ENCODE measurements at places on chromosomes 5 and 9. TPM values are rescaled to one million over a fixed set of nuclear protein-coding genes. Genes with fewer than 3 reads are reported as not detected.

DNA sequence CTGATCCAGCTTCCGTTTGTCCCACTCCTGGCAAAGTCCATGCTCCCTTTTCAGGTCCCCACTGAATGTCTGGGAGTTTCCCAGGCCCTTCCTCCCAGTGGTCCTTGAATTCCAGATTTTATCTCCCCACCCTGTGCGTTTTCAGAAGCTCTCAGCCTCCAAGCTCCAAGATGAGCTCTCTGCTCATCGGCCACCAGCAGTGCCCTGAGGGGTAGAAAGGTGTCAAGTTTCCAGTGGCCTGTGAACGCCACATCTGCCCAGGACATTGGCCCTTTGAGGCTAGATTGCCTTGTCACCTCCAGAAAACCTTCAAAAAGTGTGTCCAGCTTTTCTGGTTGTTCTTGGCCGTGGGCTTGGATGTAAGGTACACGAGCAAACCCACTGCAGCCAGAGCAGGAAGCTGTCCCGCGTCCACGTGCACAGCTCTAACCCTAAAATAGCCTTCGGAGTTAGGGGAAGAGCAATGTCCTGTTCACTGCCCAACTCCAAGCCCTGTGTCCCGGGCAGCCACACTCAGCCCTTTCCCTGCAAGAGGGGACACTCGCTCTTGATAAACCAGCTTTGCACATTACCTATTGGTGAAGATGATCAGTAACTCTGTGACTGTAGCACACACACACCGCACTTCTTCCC, 10.9 kb upstream of the LRRC14B start:
- no peak for DNase-seq

- no peak for DNase-seq
Measured at GRCh38 chr9:89380437-89381307, 62.4 kb downstream of the SECISBP2 start.

- DNase-seq, result peak; percentile 58
Measured at GRCh38 chr9:133914442-133915342, 77.4 kb downstream of the VAV2 start.

DNA sequence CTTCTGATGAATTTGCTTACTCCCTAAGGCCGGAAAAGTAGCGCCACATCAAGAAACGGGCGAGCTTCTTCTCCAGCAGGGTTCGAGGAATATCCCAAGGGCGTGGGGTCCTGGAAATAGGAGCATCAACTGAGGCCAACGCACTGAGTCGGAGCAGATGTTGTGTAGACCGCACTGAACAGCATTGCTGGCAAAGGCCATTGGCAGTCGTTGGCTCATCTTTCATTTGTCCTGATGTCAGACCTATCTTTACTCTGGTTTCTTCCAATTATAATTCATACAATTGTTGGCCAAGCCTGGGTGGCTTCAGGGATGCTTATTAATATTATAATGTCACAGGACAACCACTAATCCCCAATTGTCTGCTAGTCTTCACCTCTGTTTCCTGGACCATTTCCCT, 26.5 kb downstream of the ZBTB34 start:
- no peak for DNase-seq

DNA sequence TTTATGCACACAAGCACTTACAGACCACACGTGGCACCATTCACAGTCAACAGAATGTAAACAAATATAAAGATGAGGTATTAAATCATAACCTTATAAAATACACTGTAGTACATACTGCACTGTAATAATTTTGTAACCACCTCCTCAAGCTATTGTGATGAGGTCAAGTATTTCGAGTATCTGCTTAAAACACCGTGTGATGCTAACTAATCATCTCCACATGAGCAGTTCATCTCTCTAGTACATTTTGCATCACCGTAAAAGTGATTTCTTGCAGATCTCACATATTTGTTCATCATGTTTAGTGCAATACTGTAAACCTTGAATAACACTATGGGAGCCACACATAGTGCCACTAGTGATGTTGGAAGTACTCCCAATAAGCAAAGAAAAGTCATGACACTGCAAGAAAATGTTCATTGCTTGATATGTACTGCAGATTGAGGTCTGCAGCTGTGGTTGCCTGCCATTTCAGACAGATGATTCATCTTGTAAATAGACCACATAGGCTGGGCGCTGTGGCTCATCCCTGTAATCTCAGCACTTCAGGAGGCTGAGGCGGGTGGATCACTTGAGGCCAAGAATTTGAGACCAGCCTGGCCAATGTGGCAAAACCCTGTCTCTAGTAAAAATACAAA, 44.3 kb downstream of the FOXB2 start:
- no peak for DNase-seq

- DNase-seq, result no peak
Measured at GRCh38 chr9:70760228-70760627, 345.8 kb upstream of the KLF9 start.

- no peak for DNase-seq
Measured at GRCh38 chr5:19270153-19270552, 717.8 kb downstream of the CDH18 start.

DNA sequence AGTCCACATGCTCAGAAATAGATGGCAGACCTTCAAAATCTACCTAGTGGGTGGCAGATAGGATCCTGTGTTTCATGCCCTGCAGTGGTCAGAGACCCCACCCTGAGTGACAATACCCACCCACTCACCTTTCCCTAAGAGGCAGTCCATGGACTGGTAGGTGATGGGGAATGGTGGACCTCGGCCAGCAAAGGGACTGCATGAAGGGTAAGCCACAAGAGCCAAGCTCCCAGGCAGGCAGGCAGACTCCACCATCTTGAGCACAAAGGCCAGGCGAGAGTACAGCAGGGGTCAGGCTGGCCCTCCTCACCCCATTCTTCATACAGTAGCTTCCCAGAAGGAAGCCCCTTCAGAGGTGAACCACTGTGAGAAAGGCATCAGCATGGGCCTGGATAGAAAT, 78.4 kb downstream of the SYK start:
- DNase-seq, result no peak

DNA sequence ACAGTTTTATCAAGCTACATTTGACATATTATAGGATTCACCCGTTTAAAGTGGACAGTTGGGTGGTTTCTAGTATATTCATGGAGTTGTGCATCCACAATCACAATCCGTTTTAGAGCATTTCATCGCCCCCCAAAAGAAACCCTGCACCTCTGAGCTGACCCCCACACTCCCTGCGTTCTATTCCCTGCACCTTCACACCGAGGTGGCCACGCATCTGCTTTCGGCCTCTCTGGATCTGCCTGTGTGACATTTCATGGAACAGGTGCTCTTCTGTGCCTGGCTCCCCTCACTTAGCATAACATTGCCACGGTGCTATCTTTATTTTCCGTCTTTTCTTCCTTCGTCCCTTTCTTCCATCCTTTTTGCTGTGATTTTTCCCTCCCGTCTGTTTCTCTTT, 32.7 kb downstream of the HRH2 start:
- DNase-seq, result no peak

GRCh38 chr5:54360089-54360488, 49.7 kb upstream of the ARL15 start:
- peak; percentile 70 for DNase-seq

DNA sequence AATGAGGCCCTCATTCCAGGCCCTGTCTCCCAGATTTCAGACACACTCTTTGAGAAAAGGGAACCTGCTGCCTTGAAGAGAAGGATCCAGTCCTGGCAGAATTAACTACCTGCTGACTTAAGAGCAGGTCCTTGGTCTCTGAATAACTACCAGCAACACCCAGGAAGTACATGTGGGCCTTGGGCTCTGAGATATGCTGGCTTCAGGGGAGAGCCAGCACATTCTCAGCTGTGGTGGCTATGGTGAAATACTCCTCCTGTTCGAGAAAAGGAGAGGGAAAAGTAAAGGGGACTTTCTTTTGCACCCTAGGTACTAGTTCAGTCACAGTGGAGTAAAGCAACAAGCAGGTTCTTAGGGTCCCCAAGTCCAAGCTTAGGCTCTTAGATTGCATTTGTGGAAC, 120.0 kb downstream of the HMHB1 start:
- no peak for DNase-seq

DNA sequence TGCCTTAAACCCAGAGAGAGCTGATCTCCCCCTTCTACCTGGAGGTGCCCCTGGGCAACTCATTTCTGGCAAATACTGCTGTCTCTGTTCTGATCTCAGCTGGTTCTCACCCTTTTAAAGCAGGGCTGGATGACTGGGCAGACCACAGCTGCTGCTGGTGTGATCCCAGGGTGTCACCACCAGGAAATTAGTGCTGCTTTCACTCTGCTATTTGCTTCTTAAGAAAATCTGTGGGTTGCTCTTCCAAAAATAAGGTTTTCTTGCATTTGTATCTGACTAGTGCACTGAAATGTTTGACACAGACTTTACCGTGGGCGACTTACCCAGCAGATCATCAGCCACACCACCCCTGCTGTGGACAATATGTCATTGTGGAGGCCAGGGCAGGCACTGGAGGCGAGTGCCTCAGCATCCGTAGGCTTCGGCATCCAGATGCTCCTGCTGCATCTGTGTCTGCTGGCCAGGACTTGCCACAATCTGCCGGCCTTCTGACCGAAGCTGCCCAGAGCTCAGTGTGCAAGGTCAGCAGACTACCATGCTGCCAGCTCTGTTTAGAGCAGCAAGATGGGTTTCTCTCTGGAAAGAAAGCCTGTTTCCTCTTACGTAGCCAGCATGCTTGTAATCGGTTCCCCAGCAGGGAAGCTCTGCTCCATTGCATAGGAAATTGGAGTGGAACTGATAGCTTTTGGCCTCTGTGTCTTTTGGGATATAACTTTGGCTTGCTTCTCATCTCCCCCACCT, 13.6 kb downstream of the ARHGAP26 start:
- peak; percentile 64 for DNase-seq

- no peak for DNase-seq
Measured at GRCh38 chr5:75672616-75673015, 44.6 kb downstream of the POC5 start.

DNA sequence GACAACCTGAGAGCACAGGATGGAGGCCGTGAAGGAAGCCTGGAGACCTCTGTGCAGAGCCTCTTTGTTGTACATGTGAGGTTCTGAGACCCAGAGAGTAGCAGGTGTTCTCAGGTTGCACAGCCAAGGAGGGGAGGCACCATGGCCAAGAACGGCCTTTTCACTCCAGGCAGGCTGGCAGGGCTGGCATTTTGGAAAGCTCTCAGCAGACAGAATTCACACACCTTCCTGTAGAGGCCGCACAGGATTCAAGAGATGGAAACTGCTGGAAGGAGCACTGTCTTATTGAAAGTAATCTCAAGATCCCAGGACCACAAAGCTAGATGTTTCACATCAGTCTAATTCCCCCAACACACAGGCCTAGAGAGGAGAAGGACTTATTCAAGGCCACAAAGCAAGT, 52.8 kb upstream of the XPA start:
- DNase-seq, result no peak

DNA sequence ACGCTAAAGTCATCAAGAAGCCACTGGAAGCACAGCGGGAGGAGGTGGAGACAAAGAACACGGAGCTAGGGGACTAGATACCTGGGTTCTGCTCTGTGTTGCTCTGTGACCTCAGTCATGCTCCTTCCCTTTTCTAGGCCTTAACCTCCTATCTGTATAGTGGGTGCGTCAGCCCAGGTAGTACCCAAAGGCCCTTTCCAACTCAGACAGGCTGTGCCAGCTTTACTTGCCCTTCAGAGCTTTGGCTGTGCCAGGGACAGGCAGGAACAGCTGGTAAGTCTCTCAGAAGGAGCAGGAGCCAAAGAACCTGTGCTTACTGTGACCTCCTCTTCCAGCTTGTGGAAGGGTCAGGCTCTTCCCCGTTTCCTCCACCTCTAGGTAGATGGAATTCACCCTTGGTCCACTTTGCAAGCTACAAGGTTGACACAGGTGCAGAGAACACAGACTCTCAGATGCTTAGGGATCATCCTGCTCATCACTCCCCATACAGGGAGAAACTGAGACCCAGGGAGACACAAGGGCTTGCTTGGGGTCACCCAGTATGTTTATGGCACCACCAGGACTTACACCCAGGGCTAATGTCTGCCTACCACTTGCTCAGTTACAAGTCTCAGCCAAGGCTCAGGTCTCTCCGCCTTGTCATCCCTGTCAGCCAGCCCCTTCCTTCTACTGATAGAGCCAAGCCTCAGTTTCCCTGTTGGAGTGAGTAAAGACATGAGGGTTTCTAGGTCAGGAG, 1.7 kb downstream of the CCDC69 start:
- no peak for DNase-seq

GRCh38 chr5:77852514-77853352, 76.6 kb upstream of the TBCA start:
- DNase-seq, result peak; percentile 88

- no peak for DNase-seq
Measured at GRCh38 chr9:125851979-125852378, 104.8 kb downstream of the PBX3 start.

DNA sequence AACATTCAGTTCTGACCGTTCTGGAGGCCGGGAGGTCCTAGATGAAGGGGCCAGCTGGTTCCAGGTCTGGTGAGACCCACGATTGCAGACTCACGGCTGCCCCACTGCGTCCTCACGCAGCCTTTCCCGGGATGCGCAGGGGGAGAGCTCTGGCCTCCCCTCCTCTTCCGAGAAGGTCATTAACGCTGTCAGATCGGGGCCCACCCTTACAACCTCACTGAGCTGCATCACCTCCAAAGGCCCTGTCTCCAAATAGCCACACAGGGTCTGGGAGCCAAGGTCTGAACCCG, 66.6 kb upstream of the PPP1R26 start:
- no peak for DNase-seq

GRCh38 chr9:16613605-16614004, 256.9 kb downstream of the BNC2 start:
- DNase-seq, result no peak

DNA sequence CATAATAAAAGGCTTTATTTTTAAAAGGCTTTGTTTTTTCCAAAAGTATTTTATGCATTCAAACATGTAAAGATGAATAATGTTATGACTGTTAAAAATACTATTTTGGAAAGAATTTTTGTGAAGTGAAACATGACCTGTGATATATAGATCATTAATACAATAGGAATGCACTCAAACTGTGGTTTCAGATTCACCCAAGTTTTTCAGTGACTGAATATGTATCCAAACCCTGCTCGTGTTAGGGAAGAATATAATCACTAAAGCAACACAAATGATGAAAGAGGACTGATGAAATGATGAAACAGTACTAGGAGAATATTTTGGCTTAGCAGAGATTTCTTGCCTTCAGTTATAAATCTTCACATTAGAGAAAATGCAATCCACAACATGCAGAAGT, 278.0 kb downstream of the ADAMTS6 start:
- no peak for DNase-seq

- peak; percentile 85 for DNase-seq
Measured at GRCh38 chr5:108381350-108381953, 446 bp downstream of the FBXL17 start.

GRCh38 chr5:126366199-126366560, 57.0 kb upstream of the GRAMD2B start:
- no peak for DNase-seq

The TEX48 gene
- not detected for total RNA-seq

The RIMOC1 gene
- 49.5 TPM for total RNA-seq

The CORO2A gene
- total RNA-seq, result 21.0 TPM

The MACROH2A1 gene
- 288 TPM for total RNA-seq

The JADE2 gene
- total RNA-seq, result 37.6 TPM

The UBLCP1 gene
- total RNA-seq, result 44.9 TPM

The SPINK4 gene
- total RNA-seq, result 1.3 TPM

The CCDC69 gene
- 6.4 TPM for total RNA-seq

The PSD2 gene
- 2.5 TPM for total RNA-seq

The NDST1 gene
- 66.5 TPM for total RNA-seq

The GRM6 gene
- not detected for total RNA-seq

The EGFL7 gene
- 33.7 TPM for total RNA-seq

The ADRB2 gene
- 0.36 TPM for total RNA-seq

The PKD2L2 gene
- not detected for total RNA-seq

Data from endodermal cell (in vitro differentiated cells).